ENCODE measurements at places on chromosomes 1 and 21.

- no peak for DNase-seq
These were observed 131.3 kb downstream of the TOMM20 start for GRCh38 chr1:234997201-234997895.

GRCh38 chr1:159849626-159850366, 12.7 kb downstream of the VSIG8 start:
- DNase-seq: no peak

- no peak for DNase-seq
These were observed 19.9 kb downstream of the RPL5 start for GRCh38 chr1:92851729-92852128.

DNA sequence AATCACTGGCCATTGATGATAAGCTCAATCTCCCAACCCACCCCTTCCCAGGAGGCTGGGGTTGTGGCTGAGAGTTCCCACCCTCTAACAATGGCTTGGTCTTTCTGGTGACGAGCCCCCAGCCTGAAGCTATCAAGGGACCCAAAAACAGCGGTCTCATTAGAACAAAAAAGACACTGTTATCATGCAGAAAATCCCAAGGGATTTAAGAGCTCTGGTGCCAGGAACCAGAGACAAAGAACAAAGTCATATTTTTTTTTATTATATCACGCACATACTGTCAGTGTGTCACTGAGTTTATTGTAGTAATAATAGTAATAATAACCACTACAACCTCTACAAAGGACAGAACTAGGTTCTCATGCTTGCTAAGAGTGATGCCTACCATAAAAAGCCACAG, 43.9 kb downstream of the CCDC185 start:
- no peak for DNase-seq

- no peak for DNase-seq
These were observed 1141.6 kb downstream of the KCNT2 start for GRCh38 chr1:195466639-195467038.

- no peak for DNase-seq
These were observed 135.3 kb downstream of the PPIAL4G start for GRCh38 chr1:148347781-148348180.

GRCh38 chr21:17636711-17637110, 24.0 kb upstream of the BTG3 start:
- DNase-seq: no peak

GRCh38 chr1:151002051-151002450, 4.7 kb downstream of the MINDY1 start:
- DNase-seq: no peak
